ENCODE measurements at places on chromosomes 2 and 18. TPM values are rescaled to one million over a fixed set of nuclear protein-coding genes. Genes with fewer than 3 reads are reported as not detected.

- DNase-seq: no peak
Measured at GRCh38 chr2:174059178-174059883, 94.2 kb upstream of the SP3 start.

- peak; percentile 74 for DNase-seq
Measured at GRCh38 chr2:205060269-205060668, 515.0 kb downstream of the PARD3B start.

DNA sequence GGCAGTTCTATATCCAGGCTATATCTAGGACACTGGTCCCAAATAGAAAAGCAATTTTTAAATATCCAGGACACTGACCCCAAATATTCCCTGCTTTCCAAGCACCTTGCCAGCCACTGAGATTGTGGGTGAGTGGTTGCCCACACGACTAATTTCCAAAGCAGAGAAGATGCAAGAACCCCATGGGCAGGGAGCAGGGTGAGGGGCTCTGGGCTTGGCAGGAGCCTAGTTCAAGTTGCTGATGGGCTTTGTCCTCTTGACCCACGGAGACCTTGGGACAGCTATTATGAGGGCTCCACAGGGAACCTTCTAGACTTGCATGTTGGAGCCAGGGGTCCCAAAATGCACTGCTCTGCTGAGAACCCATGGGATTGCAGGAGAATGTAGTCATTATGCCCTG lies 146.0 kb upstream of the SMAD2 start:
- no peak for DNase-seq

SIX3 gene
- not detected for total RNA-seq

TTC39C gene
- 25.5 TPM for total RNA-seq

RAB6D gene
- 3.6 TPM for total RNA-seq

IL18R1 gene
- 6.7 TPM for total RNA-seq

All from umbilical cord (tissue), 2 donors.